ENCODE measurements at places on chromosomes 6 and 20. TPM values are rescaled to one million over a fixed set of nuclear protein-coding genes. Genes with fewer than 3 reads are reported as not detected.

GRCh38 chr20:9977629-9978028 is 57.2 kb upstream of the ANKEF1 start:
- no peak for DNase-seq

GRCh38 chr6:73739096-73739495 is 43.1 kb downstream of the CD109 start:
- DNase-seq, result peak; percentile 79

DNA sequence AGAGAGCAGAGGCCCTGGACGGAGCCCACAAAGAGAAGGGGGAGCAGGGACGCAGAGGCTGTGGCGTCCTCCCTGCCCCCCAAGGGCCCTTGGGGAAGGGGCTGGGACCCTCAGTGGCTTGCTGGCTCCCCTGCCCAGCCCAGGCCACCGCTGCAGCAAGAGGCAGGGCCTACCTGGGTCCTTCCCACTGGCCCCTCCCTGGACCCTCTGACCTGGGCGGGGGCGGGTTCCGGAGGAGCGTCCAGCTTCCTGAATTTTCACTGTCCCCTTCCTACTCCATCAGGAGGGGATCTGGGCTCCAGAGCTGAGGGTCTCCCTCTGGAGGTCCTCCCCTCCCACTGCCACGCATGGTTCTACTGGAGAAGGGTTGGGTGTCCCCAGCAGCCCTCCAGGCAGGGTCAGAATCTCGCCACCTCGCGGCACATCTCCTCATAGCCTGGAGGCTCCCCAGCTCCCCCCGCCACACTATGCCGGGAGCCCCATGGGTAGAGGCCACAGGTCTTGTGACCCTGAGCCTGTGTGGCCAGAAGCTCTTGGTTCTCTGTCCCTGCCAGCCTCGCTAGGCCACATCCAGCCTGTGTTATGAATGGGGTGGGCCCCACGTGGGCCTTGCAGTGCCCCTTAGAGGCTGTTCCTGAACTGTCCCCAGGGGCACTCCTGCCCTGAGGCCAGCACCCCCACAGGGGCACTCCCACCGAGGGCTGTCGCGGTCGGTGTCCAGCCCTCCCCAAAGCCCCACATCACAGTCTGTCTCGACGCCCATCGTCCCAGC is 1.0 kb upstream of the SOX18 start:
- no peak for DNase-seq

- peak; percentile 34 for DNase-seq
These were observed 21.2 kb upstream of the NHSL1 start for GRCh38 chr6:138520463-138520862.

EDN1 gene
- 493 TPM for total RNA-seq

- no peak for DNase-seq
These were observed 253.4 kb downstream of the EPHA7 start for GRCh38 chr6:93165850-93166430.

GRCh38 chr6:162618448-162619002 is 109.0 kb downstream of the PRKN start:
- DNase-seq, result no peak

GPLD1 gene
- not detected for total RNA-seq

DNA sequence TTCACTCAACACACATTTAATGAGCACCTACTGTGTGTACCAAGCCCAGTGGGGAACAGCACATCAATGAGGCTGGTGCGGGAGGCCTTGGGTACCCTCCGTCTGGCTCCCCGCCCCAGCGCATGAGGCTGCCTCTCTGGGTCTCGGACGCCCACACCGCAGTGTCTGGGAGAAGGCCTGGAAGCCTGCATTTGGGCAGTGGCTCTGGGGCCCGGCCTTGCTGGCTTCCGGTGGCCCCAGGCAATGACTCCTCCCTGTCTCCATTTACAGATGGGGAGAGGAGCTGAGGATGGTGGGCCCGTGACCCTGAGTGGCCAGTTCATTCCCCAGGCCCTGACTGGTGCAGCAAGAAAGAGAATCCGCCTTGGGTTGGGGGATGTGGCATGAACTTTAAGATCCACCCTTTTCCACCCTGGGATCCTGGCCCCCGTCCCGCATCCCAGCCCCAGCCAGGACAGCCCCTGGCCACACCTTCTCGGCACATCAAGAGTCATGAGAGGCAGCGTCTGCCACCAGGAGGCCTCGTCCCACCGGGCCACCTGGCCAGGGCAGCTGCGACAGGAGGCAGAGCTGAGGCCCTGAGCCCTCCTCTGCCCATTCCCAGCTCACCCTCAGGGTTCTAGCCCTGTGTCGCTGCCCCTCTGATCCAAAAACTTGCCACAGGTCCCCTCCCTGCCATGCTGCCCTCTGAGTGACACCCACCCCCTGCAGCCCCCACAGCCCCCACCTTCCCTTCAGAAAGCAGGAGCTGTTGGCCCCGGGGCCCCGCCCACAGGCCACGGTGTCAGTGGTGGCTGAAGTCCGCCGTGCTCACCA is 17.5 kb upstream of the MRGBP start:
- DNase-seq, result no peak

DNA sequence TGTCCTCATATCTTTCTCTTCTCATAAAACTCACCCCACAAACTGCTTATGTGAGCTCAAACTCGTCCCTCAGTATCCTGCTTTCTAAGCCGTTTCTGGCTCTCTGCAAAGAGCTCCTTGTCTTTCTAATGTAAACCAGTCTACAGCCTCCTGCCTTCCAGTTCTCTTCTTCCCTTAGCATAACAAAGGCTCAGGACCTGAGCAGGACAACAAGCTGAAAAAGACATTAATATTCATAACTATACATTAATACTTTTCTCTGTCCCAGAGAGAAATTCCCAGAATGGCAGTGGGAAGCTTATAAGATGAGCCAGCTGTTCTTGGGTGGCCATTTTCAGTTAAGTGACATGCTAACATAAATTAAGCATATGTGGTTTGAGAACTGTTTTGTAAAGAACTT is 207.0 kb upstream of the TCF21 start:
- no peak for DNase-seq

- no peak for DNase-seq
These were observed 29.7 kb downstream of the FOXC1 start for GRCh38 chr6:1639430-1639829.

MYLK4 gene
- 0.32 TPM for total RNA-seq

PNLDC1 gene
- total RNA-seq, result not detected

MAP1LC3A gene
- 32.1 TPM for total RNA-seq

DNA sequence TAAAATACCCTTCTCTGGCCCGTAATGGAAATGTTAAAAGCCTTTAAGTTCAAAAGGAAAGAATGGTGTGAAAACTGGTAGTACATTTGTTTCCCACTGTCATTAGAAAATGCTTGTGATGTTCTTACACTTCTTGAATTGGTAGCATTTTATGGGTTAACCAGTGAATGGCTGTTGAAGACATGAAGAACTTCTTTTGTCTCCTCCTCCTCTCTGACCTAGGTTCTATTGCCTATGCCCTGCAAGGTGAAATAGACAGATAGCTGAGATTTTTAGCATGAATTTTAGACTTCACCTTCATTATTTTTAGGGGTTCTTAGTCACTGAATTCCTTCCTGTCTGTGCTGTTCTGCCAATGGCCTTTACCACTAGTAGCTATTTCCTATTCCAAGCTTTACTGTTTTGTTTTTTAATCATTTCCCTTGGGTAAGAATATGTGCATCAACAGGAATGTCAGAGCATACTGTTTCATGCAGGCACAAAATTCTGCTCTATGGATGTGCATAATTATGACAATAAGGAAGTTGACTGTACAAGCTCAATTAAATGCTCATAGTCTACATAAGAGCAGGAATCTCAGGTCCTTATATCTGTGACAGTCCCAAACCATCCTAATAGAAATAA is 4.9 kb downstream of the TNFAIP3 start:
- DNase-seq, result peak; percentile 88

AIF1 gene
- not detected for total RNA-seq

DNA sequence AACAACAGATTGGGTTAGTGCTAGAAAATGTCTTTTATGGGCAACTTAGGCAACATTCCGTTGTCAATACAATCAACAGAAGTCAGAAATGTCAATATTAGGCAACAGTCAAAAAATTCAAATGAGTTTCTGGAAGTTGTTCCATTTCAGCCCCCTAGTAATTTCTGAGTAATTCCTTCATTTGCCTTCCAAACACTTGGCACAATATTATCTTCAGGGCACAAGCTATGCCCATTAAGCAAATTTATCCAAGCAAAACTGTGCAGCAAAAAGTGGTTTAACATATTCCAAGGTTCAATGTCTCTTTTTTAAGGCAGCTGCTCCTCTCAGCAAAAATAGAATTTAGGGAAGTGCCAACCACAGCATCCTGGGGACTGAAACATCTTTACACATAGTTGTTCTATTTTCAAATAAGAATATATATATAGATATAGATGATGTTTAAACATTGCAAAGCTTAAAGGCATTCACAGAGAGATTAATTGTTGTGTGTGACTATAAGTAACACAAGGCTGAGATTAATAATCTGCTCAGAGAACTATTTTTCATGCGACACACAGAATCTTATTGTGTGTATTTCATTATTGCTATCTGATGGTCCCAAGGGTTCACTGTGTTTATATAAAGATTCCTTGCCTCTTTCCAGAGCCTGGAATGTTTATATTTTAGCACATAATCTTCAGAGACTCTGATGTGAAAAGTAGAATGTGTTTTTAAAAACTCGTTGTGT is 75.2 kb upstream of the ADTRP start:
- no peak for DNase-seq

DNA sequence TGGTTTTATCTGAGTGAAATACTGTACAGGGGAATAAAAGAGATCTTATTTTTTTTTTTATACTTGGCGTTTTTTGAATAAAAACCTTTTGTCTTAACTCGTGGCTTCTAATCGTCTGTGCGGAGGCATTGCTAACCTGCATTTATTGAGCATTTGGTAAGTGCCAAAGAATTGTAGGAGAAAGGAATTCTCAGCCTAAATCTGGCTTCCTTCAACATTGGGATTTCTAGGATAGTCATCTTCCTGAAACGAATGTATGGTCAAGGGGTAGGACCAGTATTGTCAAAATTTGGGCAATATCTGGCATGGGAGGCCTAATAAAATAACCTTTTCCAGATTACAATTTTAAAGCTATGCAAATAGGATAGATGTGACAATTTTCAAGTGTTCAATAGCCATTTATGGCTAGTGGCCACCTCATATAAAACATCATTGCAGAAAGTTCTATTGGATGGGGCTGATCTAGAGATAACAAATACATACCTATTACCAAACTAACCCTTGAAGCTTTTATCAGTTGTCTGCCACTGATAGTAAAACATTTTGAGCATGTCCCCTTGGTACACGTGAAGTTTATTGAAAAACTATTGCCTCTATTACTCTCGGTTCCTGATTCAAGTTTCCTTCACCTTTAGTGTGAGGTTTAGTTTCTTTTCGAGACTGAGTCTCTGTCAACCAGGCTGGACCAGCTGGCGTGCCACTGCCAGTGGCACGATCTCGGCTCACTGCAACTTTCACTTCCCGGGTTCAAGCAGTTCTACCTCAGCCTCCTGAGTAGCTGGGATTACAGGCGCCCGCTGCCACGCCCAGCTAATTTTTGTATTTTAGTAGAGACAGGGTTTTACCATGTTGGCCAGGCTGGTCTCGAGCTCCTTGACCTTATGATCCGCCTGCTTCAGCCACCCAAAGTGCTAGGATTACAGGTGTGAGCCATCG is 5.6 kb downstream of the PIM1 start:
- DNase-seq, result no peak

GRCh38 chr20:58407966-58408557 is 19.0 kb downstream of the VAPB start:
- no peak for DNase-seq

PCSK2 gene
- not detected for total RNA-seq

DNA sequence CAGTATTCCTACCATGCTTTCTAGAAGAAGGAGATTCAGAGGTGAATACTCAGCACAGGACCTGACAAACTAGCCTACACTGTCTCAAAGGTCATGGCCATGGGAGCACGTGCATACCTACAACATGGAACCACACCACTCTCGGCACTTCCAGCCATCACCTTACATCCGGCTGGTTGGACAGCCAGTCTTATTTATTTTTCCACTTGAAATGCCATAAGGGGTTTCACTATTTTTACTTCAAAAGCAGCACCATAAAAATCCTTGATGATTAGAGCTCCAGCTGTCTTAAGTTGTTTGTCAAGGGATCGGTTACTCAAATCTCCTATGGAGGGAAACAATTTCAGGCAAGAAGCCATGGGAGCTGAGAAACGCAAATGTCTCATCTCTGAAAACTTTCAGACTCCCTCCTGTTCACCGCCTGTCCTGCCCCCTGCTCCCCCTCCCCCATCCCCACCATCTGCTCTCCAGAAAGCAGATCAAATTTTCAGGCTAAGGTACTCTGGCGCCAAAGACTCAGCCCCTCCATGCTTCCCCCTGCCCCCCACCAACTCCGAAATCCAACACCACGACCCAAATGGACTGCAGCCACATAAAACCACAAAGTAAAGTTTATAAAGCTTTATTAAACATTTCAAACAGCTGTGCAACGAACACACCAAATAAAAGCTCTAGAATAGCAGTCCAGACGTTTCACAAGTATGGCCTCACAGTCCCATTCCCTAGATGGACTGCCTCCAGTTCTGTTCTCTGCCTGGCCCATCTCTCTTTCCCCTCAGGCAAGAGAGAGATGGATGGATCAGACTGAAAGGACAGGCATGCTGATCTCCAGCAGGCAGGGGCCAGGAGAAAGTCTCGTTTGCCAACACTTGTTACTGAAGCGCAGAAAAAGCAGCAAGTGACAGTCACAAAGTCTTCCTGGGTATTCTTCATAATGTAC is 4.0 kb upstream of the NNAT start:
- DNase-seq, result no peak

DNA sequence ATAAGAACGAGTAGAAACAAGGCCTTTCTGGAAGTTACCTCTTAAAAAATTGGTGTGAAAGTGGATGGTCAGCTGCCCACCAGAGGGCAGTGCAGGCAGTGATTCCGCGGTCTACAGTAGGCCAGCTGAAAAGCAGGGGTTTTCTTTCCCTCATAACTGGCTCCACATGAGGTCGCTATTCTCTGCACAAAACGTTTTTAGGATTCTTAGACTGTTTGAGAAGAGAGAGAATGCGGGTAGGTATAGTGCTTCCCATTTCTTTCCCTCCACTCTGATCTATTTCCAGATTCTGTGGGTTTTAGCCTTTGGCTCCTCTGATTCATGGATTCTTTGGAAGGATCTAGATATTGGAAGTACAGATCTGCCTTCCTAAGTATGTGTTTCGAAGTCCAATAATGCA is 14.2 kb downstream of the FIG4 start:
- peak; percentile 90 for DNase-seq

DNA sequence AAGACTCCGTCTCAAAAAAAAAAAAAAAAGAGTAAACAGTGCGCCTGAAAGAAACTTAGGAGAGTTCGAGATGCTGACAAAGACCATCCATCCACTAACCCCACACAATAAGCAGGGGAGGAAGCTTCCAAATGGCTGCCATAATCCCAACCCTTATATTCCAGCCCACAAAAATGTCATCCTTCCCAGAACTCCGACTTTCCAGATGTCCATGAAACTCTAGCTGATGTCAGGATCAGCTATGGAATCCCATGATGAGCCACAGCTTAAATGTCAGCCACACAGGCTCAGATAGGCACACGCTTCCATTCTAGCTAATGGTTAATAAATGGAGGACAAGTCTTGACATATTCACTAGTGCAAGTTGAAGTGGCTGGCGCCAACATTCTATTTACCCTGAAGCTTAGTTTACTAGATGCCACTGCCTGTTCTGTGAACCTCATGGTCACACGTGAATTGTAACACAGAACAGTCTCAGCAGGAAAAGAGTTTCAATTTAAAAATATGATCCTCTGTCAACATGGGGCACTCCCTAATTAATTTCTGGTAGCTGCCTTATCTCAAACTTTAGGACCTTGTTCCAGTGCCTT is 75.5 kb downstream of the FOXF2 start:
- no peak for DNase-seq

TNF gene
- not detected for total RNA-seq

HRH3 gene
- total RNA-seq, result not detected

GRCh38 chr20:51727872-51728271 is 40.3 kb downstream of the ATP9A start:
- DNase-seq, result no peak
